ENCODE measurements at places on chromosomes 16 and 17.

- no peak for DNase-seq
These were observed 33.1 kb upstream of the C16orf78 start for GRCh38 chr16:49340466-49340865.

DNA sequence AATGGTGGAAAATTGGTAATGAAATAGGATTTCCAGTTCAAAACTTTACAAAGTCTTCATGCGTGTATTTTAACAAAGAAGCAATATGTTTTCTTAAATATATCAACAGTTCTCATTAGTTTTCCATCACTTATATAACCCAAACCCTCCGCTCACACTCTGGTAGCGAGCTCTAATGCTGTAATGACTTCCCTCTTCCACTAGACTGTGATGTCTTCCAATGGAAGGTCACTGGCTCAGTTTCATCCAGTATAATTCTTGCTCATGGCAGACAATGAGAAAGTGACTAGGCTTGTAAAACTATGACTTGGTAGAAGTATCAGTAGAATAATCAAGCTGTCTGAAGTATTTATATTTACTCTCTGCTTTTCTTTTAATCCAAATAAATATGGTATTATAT lies 32.8 kb downstream of the NETO2 start:
- DNase-seq = no peak

GRCh38 chr17:57035971-57036481 lies 49.0 kb upstream of the AKAP1 start:
- DNase-seq = no peak

GRCh38 chr17:37519251-37519985 lies 29.7 kb downstream of the DUSP14 start:
- DNase-seq = no peak

DNA sequence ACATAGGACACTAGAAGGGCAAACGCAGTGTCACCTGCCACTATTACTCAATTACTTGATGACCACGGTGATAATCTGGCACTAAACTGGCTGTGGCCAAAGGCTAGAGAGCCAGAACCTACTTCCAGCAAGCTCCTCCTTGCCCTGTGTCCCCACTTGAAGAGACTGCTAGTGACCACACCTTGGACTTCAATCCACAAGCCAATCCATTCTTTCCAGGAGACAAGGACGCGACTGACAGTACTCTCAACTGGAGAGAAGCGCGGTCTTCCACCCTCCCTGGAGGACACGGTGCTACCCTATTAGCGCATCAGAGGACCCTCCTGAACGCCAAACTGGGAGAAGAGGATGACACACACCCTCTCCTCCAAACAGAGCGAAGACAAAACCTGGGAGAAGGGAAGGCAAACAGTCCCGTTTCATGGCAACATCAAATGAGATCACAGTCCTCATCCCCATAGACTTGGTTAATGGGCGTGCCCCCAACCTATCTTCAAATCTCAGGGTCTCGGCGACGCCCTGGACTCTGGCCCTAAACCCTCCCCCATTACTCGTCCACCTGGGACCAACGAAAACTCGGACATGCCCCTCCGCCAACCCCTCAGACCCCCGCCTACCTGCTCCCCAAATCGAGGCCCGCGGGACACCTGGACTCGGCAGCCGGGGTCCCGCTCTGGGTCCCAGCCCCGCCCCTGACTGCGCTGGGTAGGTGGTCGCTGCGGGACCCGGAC lies 508 bp downstream of the FLCN start:
- DNase-seq = peak; percentile 14

GRCh38 chr16:30040221-30040620 lies 9.2 kb upstream of the TLCD3B start:
- DNase-seq = no peak

DNA sequence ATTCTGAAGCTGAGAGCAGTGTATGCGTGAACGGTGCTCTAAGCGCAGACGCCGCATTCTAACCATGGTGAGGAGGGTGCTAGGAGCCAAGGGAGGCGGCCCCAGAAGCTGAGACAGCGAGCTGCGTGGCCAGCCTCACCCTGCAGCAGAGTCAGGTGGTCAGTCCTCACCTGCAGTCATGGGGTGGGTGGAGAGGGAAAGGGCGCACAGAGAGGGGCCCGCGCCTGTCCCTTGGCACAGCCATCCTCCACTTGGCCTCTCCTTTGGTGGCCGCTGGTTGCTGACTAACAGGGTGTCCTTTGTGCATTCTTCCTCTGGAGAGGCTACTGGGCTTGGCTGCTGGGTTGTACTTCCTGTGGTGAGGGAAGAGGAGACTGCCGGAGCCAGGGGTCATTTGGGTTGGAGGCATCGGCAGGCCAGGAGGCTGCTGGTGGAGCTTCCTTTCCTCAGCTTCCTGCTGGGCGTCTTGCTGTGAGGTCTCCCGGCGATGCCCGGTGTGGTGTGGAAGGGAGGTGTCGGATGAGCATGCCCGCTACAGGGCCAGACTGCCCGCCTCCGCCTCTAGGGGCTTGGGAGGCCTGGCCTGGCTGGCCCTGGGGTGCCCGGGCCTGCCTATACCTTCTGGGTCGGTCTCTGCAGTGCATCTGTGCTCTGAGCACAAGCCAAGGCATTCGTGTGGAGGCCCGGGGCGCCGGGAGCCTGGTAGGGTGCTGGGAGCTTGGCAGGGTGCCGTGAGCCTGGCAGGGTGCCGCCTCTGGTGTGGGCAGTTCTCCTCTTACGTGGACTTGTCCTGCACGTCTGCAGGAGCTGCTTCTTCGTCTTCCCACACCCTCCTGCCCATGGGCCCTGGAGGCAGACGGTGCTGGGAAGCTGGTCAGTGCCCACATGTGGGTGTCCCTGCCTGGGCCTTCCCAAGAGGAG lies 17.4 kb downstream of the RNF213 start:
- DNase-seq = no peak

DNA sequence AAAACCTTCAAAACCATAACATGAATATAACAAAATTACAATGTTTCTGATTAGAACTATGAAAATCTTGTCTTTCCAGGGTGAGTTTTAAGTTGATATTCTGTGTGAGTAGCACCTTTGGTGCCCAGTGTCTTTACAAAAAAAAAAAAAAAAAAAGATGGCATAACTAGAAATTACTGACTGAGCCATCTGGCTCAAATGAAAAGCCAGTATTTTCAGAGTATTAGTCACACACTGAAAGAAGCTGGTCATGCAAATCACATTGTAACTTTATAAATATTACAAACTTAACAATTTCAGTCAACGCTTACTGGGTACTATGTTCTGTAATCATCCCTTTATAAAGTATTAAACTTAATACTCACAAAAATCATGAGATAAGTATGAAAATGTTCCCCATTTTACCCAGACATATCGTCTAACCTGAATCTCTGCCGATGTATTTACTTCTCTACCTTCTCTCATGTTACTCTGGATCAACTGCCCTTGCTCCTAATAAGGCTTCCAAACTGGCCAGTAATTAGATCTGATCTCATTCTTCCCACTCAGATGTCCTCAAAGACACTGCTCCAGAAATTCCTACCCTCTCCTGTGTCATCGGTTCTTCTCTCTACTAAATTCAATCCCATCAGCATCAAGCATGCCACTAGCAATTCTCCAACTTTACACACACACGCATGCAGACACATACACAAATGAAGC lies 25.4 kb downstream of the UBE2G1 start:
- no peak for DNase-seq

DNA sequence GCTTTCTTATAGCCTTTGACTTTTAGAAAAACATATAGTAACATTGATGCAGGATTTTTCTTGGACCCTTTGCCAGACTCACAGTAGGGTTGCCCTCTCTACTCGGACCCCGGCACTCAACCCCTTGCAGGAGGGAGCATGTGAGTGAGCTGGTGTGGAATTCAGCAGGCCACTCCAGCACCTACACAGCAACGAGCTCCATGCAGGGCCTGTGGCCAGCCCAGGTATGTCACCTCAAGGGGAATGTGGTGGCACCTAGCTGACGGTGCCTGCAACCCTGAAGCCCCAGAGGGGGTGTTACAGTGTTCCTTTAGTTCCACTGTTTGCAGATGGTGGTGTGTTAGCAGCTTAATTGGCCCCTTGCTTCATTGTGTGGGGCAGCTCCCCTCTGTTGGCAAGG lies 414.9 kb downstream of the KCNJ2 start:
- DNase-seq = no peak

DNA sequence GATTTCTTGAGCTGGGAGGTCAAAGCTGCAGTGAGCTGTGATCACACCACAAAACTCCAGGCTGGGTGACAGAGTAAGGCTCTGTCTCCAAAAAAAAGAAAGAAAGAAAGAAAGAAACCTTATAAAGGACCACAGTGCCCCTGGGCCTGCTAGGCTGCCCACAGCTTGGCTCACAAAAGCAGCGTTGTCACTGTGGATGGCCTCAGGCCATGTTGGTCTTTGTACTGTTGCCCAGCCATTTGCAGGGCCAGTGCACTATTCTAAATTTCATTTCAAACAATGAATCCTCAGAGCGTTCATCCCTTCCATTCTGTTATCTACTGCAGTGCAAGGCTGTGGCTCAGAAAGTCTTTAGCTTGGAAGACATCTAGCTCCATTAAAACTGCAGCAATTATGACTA lies 208.4 kb downstream of the SLC39A11 start:
- DNase-seq = no peak

GRCh38 chr16:63617047-63617989 lies 1504.5 kb downstream of the CDH11 start:
- DNase-seq = peak; percentile 5

GRCh38 chr17:27038676-27039075 lies 255.2 kb upstream of the WSB1 start:
- DNase-seq = no peak

Data from renal pelvis (tissue), 12 donors.